ENCODE measurements at places on chromosomes 7 and 10. TPM values are rescaled to one million over a fixed set of nuclear protein-coding genes. Genes with fewer than 3 reads are reported as not detected.

DNA sequence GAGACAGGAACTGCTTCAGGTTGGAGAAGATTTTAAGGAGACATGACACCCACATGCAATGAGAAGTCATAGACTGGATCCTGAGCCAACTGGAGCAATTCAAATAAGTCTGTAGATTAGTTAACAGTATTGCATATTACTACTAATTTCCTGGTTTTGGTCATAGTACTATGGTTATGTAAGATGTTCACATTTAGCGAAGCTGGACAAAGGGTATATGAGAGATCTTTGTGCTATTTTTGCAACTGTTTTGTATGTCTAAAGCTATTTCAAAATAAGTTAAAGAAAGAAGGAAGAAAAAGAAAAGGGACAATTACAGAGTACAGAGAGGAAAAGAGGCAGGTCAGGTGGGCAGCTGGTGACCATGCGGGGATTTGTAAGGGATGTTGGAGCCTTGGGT lies 116.5 kb upstream of the SVIL start:
- H3K27ac ChIP-seq, result no peak overlapping the region
- H3K36me3 ChIP-seq, result no peaks in the 10 kb centered on the region

Gene TUBAL3
- total RNA-seq, result not detected

- peak; percentile 53 for DNase-seq
- H3K4me3 ChIP-seq, result peak overlapping the region; percentile 42
- H3K27ac ChIP-seq, result no peak overlapping the region
- H3K36me3 ChIP-seq, result no peaks in the 10 kb centered on the region
- H3K27me3 ChIP-seq, result no peaks in the 10 kb centered on the region
Observed at GRCh38 chr7:157576415-157576814, 239.6 kb downstream of the DNAJB6 start.

- no peak within 1 kb of the TSS for H3K4me3 ChIP-seq
- H3K27ac ChIP-seq, result no peak within 1 kb of the TSS
- no peaks in the 10 kb centered on the region for H3K36me3 ChIP-seq
- no peak for DNase-seq
Observed at GRCh38 chr10:80132299-80133139, at the start of gene PLAC9. PLAC9 (plus strand) TSS chr10:80132730; CDS start chr10:80132763, 33 bp downstream.

DNA sequence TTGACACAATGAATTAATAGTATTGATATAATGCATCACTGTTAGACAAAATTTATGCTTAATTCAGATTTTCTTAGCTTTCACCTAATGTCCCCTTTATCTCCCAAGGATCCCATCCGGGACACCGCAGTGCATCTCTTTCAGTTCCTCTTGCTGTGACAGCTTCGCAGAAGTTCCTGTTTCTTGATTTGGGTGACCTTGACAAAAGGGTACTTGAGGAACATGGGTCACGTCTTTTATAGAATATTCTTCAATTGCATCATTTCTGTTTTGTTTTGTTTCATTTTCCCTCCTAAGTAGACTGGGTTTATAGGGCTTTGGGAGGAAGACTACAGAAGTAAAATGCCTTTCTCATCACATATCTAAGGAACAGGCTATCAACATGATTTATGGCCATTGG lies 453.2 kb downstream of the DPP6 start:
- H3K4me3 ChIP-seq, result no peak overlapping the region
- DNase-seq, result no peak
- no peaks in the 10 kb centered on the region for H3K27me3 ChIP-seq
- H3K27ac ChIP-seq, result no peak overlapping the region
- H3K36me3 ChIP-seq, result no peaks in the 10 kb centered on the region
- H3K4me1 ChIP-seq, result no peaks in the 10 kb centered on the region

DNA sequence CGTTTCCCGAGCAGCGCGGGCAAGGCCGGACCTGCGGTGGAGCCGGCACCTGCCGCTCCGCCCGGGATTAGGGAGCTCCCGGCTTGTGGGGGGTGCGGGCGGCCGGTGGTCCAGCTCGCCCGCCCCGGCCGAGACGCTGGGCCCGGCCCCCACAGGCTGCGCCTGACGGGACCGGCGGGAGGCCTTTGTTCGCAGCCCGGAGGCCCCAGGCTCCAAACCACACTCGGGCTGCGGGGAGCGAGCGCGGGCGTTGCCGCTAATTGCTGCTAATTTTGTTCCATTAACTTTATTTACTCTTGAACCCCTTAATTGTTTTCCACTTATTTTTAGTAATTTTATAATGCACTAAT lies 9.6 kb downstream of the UNCX start:
- H3K27ac ChIP-seq, result no peak overlapping the region
- peaks cover 6% of the 10 kb centered on the region for H3K4me1 ChIP-seq
- H3K27me3 ChIP-seq, result peaks cover 55% of the 10 kb centered on the region
- no peak for DNase-seq

- H3K27me3 ChIP-seq, result no peaks in the 10 kb centered on the region
- H3K27ac ChIP-seq, result no peak overlapping the region
- no peak overlapping the region for H3K4me3 ChIP-seq
- no peaks in the 10 kb centered on the region for H3K4me1 ChIP-seq
Observed at GRCh38 chr10:12055732-12056131, 13.0 kb upstream of the DHTKD1 start.

DNA sequence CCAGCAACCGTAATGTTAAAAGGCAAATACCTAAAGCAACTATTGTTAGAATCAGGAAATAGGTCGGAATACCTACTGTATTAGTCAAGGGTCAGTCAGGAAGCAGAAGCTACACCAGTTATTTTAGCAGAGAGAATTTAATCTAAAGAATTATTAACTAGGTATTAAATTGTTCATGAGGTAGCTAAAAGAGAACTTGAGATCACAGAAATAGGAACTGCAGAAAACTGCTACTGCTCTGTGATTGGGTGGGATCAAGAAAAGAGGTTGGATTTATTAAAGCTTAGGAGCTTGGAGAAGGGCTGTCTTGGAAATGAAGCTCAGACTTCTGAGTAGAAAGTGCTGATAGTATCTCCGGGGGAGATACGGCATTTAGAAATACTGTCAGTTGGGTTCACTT lies 20.0 kb upstream of the ZNF438 start:
- H3K27ac ChIP-seq, result no peak overlapping the region
- H3K36me3 ChIP-seq, result no peaks in the 10 kb centered on the region
- no peaks in the 10 kb centered on the region for H3K4me1 ChIP-seq
- no peaks in the 10 kb centered on the region for H3K27me3 ChIP-seq

Gene GSTO2
- total RNA-seq, result 1.1 TPM

DNA sequence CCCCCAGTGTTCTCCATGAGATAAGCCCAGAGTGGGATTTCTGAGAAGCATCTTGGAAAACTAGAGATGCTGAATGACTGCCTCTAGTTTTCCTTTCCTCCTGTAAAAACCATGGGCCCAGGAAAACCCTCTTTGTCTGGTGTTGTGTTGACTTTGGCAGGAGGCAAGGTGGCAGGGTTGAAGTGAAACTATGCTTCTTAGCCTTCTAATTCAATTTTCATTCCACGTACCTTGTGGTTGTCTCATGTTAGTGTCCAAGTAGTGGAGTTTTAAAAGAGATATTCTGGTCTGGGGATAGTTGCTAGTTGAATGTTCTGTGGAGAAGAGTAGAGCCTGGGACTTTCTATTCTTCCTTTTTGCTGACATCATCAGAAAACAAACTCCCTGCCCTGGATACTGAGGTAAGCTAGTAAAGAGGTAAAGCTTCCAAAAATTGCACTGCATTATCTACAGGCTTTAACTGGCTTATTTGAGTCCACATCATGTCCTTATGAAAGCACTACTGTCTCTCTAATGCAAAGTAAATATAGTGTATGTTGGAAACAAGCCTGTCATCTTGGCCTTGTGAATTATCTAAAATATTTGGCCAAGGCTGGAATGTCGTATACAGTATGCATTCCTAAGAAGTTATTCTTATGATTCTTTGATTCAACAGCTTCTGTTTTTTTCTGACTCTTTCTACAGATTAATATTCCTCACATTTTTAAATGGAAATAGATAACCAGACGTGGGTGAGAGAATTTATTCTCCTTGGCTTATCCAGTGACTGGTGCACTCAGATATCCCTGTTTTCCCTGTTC lies at the start of gene OR2F2:
OR2F2 (plus strand) TSS at position 708 of the 800 bp plus-strand sequence; CDS start at position 708, 0 bp downstream.
- H3K4me1 ChIP-seq, result no peaks in the 10 kb centered on the region
- no peak within 1 kb of the TSS for H3K27ac ChIP-seq
- H3K4me3 ChIP-seq, result no peak within 1 kb of the TSS
- no peaks in the 10 kb centered on the region for H3K27me3 ChIP-seq
- DNase-seq, result no peak
- no peaks in the 10 kb centered on the region for H3K36me3 ChIP-seq

DNA sequence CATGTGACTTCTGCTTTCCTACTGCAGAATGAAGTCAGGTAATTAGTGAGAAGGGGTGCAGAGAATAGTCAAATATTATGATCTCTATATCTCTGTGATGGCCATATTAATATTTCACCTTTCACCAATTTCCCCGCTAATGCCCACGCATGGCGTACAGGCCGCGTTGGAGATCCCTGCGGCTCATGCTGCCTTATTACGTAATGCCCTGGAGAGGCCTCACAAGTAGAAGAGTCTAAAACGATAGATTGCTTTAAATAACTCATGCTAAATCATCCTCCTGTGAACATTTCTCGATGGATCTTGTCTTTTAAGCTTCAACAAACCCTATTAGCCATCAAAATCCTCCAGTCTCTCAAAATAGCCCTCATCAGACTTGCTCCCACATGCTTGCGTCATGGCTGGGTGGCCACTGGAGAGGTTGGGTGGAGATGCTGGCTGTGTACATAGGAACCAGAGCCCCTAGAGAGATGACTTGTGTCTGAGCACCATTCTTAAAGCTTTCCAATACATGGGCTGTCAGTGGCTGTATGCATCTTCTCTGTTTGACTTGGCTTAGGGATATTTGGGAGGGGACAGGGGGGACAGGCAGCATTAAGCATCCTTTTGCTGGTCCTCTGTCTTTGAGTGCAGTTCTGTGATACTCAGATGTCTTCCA lies 79.5 kb upstream of the INSYN2A start:
- H3K27ac ChIP-seq, result no peak overlapping the region
- no peaks in the 10 kb centered on the region for H3K4me1 ChIP-seq
- H3K4me3 ChIP-seq, result no peak overlapping the region
- no peak for DNase-seq
- H3K36me3 ChIP-seq, result no peaks in the 10 kb centered on the region

- no peak for DNase-seq
- H3K27me3 ChIP-seq, result no peaks in the 10 kb centered on the region
- no peak overlapping the region for H3K27ac ChIP-seq
- no peaks in the 10 kb centered on the region for H3K36me3 ChIP-seq
- no peaks in the 10 kb centered on the region for H3K4me1 ChIP-seq
Observed at GRCh38 chr10:92914478-92915325, 66.4 kb downstream of the EXOC6 start.

Gene GDF2
- total RNA-seq, result not detected

GRCh38 chr10:45373576-45374349 lies at the start of gene ALOX5:
ALOX5 (plus strand) TSS chr10:45374216; CDS start chr10:45374280, 64 bp downstream.
- peak within 1 kb of the TSS; percentile 35 for H3K27ac ChIP-seq
- peak within 1 kb of the TSS; percentile 51 for H3K4me3 ChIP-seq
- no peaks in the 10 kb centered on the region for H3K36me3 ChIP-seq
- peak; percentile 33 for DNase-seq
- peaks cover 7% of the 10 kb centered on the region for H3K27me3 ChIP-seq
- peaks cover 4% of the 10 kb centered on the region for H3K4me1 ChIP-seq

GRCh38 chr7:23472956-23473843 lies 2.9 kb upstream of the IGF2BP3 start:
- peaks cover 53% of the 10 kb centered on the region for H3K4me1 ChIP-seq
- H3K27ac ChIP-seq, result peak overlapping the region; percentile 70
- H3K36me3 ChIP-seq, result no peaks in the 10 kb centered on the region

- no peaks in the 10 kb centered on the region for H3K27me3 ChIP-seq
- DNase-seq, result no peak
- H3K36me3 ChIP-seq, result no peaks in the 10 kb centered on the region
- no peaks in the 10 kb centered on the region for H3K4me1 ChIP-seq
- no peak overlapping the region for H3K4me3 ChIP-seq
Observed at GRCh38 chr7:158246272-158246959, 341.2 kb downstream of the PTPRN2 start.

Gene SLC26A4
- 2.1 TPM for total RNA-seq

Gene MAT1A
- total RNA-seq, result not detected

GRCh38 chr10:94092848-94093247 lies 99.1 kb downstream of the PLCE1 start:
- peaks cover 10% of the 10 kb centered on the region for H3K27me3 ChIP-seq
- no peaks in the 10 kb centered on the region for H3K36me3 ChIP-seq
- H3K4me3 ChIP-seq, result no peak overlapping the region
- no peaks in the 10 kb centered on the region for H3K4me1 ChIP-seq
- DNase-seq, result no peak
- H3K27ac ChIP-seq, result no peak overlapping the region

- no peak overlapping the region for H3K27ac ChIP-seq
- H3K27me3 ChIP-seq, result no peaks in the 10 kb centered on the region
- H3K36me3 ChIP-seq, result no peaks in the 10 kb centered on the region
Observed at GRCh38 chr10:4046030-4046429, 261.0 kb upstream of the KLF6 start.

DNA sequence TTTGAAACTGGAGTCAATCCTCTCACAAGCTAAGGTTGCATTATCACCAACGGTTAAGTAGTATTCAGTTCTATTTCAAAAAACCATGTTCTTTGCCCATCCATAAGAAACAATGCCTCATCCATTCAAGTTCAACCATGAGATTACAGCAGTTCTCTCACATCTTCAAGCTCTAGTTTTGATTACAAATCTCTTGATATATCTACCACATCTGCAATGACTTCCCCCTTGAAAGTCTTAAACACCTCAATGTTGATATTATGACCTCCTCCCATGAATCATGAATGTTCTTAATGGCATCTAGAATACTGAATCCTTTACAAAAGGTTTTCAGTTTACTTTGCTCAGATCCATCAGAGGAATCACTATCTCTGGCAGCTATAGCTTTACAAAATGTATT lies 81.8 kb downstream of the JMJD1C start:
- no peak overlapping the region for H3K4me3 ChIP-seq
- H3K27me3 ChIP-seq, result no peaks in the 10 kb centered on the region
- H3K36me3 ChIP-seq, result no peaks in the 10 kb centered on the region
- peaks cover 21% of the 10 kb centered on the region for H3K4me1 ChIP-seq
- H3K27ac ChIP-seq, result no peak overlapping the region

GRCh38 chr10:68561865-68562649 lies 1.9 kb downstream of the TET1 start:
- peaks cover 14% of the 10 kb centered on the region for H3K27me3 ChIP-seq
- peak overlapping the region; percentile 78 for H3K27ac ChIP-seq
- H3K36me3 ChIP-seq, result no peaks in the 10 kb centered on the region
- H3K4me3 ChIP-seq, result no peak overlapping the region
- peaks cover 12% of the 10 kb centered on the region for H3K4me1 ChIP-seq

Gene GIMAP1
- total RNA-seq, result 9.8 TPM

Gene GRM8
- not detected for total RNA-seq

Gene PPP1R3C
- not detected for total RNA-seq
